ENCODE measurements at places on chromosomes 6 and 20.

DNA sequence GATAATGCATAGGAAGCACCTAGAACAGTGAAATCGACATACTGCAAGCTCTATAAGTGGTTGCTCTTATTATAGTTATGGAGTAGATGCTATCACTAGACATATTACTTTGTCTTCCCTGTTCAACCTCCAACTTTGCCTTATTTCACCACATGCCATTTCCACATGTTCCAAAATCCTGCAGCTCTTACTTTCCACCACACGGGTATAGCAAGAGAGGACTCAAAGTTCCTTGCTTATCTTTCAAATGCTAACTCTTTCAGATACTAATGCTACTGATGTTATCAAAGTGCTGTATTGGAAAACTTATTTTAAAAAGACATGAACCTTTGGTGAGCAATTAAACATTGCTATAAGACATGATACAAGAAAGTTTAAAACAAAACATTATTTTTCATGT, 1130.1 kb downstream of the HACE1 start:
- H3K4me3 ChIP-seq, result no peak overlapping the region
- H3K36me3 ChIP-seq, result no peaks in the 10 kb centered on the region
- H3K27me3 ChIP-seq, result no peaks in the 10 kb centered on the region

- H3K4me1 ChIP-seq, result peaks cover 17% of the 10 kb centered on the region
- H3K4me3 ChIP-seq, result no peak overlapping the region
- H3K36me3 ChIP-seq, result no peaks in the 10 kb centered on the region
- DNase-seq, result no peak
- H3K27ac ChIP-seq, result no peak overlapping the region
These were observed 134.6 kb upstream of the NEDD9 start for GRCh38 chr6:11366934-11367637.

DNA sequence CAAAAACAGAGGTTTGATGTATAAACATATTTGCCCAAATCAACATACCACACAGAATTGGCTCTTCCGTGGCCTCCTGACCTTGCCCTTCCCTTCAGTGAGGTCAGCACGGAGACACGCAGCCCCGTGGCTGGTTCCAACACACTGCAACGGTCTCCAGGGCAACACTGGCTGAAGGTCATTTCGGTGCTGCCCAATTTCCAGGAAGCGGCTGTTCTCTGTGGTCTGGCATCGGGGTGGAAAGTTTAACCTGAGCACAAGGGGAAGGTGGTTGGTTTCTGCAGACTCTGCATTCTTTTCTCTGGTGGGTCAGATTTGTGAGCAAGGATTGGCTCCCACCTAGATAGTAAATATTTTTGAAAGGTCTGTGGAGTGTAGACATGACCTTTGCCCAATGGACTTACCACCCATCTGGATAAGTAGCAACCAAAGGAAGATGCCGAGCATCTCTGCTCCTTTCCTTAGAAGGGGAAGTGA, 177.6 kb upstream of the PHACTR1 start:
- H3K27ac ChIP-seq, result no peak overlapping the region
- peak; percentile 61 for DNase-seq
- no peaks in the 10 kb centered on the region for H3K36me3 ChIP-seq
- H3K27me3 ChIP-seq, result no peaks in the 10 kb centered on the region
- no peak overlapping the region for H3K4me3 ChIP-seq

- no peaks in the 10 kb centered on the region for H3K36me3 ChIP-seq
- DNase-seq, result peak; percentile 29
- no peak overlapping the region for H3K4me3 ChIP-seq
- no peaks in the 10 kb centered on the region for H3K4me1 ChIP-seq
These were observed 45.1 kb downstream of the SRC start for GRCh38 chr20:37390891-37391525.

DNA sequence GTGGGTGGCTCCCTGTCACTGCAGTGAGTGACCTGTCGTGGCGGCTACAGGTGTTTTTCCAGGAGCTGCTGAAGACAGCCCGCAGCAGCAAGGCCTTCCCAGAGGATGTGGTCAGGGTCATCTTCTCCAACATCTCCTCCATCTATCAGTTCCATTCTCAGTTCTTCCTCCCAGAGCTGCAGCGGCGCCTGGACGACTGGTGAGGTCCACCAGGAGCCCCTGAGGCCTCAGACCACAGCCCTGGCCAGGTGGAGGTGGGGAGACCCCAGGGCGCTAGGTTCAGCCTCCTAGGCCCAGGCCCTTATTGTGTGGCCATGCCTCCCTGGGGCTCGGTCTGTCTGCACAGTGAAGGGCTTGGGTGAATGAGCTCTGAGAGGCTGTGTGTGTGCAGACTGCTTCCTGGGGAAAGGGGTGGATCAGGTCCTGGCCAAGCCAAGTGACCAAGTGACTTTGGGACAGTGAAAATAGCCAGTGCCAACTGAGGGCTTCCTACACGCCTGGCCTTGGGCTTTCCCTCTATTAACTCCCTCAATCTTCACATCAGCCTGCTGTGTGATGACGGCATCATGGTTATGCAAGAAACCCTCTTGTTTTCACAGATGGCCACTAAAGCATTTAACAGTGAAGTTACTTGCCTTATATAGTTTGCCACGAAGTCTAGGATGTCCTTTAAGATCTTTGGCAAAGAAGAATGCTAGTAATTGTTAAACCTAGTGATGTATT, 6.4 kb downstream of the FGD2 start:
- H3K4me3 ChIP-seq, result no peak overlapping the region
- H3K27me3 ChIP-seq, result no peaks in the 10 kb centered on the region
- no peaks in the 10 kb centered on the region for H3K36me3 ChIP-seq

DNA sequence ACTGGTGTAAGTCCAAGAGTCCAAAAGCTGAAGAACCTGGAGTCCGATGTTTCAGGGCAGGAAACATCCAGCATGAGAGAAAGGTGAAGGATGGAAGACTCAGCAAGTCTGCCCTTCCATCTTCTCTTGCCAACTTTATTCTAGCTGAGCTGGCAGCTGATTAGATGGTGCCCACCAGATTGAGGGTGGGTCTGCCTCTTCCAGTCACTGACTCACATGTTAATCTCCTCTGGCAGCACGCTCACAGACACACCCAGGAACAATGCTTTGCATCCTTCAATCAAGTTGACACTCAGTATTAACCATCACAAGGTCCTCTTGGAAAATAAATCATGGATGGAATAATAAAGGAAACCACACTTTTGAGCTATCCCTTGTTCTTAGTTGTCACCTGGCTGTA, 121.2 kb downstream of the MAP3K7 start:
- H3K36me3 ChIP-seq, result no peaks in the 10 kb centered on the region
- no peaks in the 10 kb centered on the region for H3K27me3 ChIP-seq
- no peak for DNase-seq
- H3K27ac ChIP-seq, result no peak overlapping the region
- no peak overlapping the region for H3K4me3 ChIP-seq

- peak; percentile 39 for DNase-seq
- no peak overlapping the region for H3K4me3 ChIP-seq
- no peaks in the 10 kb centered on the region for H3K36me3 ChIP-seq
- H3K27ac ChIP-seq, result no peak overlapping the region
- no peaks in the 10 kb centered on the region for H3K4me1 ChIP-seq
These were observed 151.3 kb downstream of the DLL1 start for GRCh38 chr6:170139531-170139930.

DNA sequence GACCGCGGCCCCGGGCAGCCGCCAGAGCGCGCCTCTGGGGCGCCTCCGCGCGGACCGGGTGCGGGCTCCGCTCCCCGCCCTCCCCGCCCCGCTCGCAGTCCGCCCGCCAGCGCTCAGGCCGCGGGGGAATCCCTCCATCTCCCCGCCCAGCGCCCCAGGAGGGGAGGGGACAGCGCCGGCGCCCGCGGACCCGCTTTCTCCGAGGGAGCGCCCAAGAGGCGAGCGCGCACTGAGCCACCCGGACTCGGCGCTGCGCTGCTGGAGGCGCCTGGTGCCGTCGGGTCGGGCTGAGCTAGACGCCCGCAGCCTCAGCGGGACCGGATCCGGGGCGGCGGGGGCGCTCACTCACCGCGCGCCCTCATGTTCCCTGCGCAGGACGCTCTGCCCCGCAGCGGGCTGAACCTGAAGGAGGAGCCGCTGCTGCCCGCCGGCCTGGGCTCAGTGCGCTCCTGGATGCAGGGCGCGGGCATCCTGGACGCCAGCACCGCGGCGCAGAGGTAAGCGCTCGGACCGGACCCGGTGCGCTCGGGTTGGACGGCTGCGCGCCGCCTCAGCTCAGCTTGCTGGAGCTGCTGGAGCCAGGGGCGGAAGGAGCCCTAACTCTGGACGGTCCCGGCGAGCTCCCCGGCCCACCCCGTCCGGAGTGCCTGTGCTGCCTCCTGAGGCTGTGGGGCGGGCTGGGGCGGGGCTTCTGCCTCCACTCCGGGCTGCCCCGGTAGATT, 867 bp downstream of the EBF4 start:
- no peak for DNase-seq
- H3K4me1 ChIP-seq, result no peaks in the 10 kb centered on the region
- H3K4me3 ChIP-seq, result peak overlapping the region; percentile 54
- H3K27me3 ChIP-seq, result no peaks in the 10 kb centered on the region
- H3K36me3 ChIP-seq, result no peaks in the 10 kb centered on the region
- peak overlapping the region; percentile 79 for H3K27ac ChIP-seq

DNA sequence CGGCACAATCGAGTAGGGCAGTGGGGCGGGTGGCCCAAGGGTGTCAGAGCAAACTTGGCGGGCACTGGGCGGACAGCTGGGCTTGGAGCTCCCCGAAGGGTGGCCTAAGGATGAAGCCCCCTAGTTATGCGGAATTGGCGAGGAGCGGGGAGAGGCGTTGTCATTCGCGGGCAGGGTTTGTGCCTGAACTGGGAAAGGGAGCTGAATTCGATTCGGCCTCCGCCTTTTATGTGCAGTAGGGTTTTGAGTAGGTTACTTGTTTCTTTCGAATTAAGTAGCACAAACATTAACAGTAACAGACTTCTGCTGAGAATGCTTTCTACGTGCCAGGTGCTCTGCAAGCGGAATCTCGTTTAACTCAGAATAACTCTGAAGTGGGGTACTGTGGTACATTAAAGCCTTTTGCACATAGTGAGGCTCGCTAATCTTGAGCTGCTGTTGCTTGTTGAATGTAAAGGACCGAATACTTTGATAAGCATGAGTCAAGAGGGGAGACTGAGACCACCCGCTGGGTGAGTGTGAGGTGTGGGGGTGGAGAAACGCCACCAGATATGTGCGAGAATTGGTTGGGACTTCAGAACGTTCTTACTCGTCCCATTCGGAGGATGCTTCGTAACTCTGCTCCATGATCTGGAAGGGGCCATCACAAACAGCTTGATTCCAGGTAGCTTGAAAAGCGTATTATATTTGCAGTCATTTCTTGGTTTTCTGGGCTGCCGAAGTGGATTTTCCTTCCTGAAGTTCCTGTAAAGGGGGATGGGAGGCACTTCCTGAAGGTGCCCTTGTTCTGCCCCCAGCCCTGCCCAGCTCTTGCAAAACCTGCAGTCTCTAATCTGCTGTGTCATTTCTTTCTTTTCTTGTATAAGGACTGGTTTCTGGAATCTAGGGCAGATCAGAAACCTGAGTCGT, 833 bp downstream of the RAB5IF start:
- DNase-seq, result no peak
- peaks cover 5% of the 10 kb centered on the region for H3K4me1 ChIP-seq
- H3K27me3 ChIP-seq, result no peaks in the 10 kb centered on the region
- H3K27ac ChIP-seq, result peak overlapping the region; percentile 98
- peak overlapping the region; percentile 99 for H3K4me3 ChIP-seq

DNA sequence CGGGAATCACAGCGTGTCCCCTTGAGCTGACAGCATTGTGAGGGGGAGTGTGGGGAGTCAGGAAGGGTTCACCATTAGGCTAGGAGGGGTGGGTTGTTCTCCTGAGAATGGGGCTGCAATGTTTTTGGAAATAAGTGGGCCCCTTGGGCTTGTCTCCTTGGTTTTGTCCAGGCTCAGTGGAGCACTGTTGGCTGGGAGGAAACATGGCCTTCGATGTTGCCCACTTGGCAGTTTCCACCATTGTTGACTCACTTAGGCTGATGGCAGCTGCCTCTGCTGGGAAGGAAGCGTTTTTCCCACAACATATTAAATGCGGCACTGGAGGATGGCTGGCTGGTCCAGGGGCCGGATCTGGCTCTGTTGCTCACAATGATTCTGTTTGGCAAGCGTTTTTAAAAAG, 512.1 kb downstream of the QKI start:
- H3K36me3 ChIP-seq, result no peaks in the 10 kb centered on the region
- DNase-seq, result no peak
- H3K4me3 ChIP-seq, result no peak overlapping the region
- no peaks in the 10 kb centered on the region for H3K4me1 ChIP-seq
- H3K27ac ChIP-seq, result no peak overlapping the region

DNA sequence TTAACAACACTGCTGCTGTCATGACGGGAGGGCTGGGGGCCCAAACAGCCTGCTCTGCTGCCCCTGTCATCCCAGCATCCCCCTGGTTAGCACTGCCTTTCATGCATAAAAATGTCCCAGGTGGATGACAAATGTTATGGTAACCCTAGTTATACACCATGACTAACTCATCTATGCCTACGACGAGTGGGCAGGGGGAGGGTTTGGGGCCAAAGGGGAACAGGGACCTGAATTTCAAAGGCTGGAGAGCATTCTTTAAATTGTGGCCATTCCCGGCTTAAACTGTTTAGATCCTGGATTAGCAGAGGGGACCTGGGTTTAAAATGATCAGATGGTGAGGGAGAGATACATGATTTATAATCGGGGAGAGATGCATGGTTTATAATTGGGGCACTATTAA, 24.4 kb downstream of the GNAS-AS1 start:
- H3K36me3 ChIP-seq, result no peaks in the 10 kb centered on the region
- no peaks in the 10 kb centered on the region for H3K27me3 ChIP-seq
- H3K4me1 ChIP-seq, result no peaks in the 10 kb centered on the region
- H3K27ac ChIP-seq, result no peak overlapping the region

DNA sequence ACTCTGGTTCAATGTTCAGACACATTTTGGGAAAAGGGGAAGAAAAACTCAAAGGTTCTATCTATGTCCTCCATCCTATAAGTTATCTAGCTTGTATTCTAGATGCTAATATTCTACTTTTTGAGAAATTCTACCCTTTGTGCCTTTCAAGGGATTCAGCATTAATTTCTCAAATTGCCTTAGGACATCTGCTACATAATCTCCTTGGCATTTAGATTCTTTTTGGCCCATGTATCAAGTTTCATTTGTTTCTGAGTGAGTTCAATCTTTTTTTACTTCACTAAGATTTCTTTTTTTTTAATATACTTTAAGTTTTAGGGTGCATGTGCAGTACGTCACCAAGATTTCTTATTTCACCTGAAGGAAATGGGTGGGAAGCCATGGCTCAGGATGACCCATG, 232.7 kb upstream of the TENT5A start:
- no peak for DNase-seq
- no peaks in the 10 kb centered on the region for H3K27me3 ChIP-seq
- no peaks in the 10 kb centered on the region for H3K36me3 ChIP-seq
- H3K27ac ChIP-seq, result no peak overlapping the region

DNA sequence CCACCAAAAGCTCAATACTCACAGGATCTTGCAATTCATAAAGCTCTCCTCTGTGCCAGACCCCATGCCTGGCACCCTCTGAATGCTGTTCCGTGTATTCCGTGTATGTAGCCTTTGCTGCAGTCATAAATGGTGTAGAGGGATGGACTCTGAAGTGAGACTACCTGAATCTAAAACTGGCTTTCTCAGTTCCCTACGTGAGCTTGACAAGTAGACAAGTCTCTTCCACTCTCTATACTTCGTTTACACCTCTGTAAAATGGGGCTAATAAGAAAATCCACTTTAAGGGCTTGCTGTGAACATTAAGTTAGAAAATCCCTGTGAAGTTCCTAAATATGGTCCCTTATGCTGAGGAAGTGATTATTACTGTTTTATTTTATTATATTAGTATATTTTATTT, 31.5 kb downstream of the PPP1R16B start:
- H3K27ac ChIP-seq, result peak overlapping the region; percentile 59
- DNase-seq, result no peak
- H3K36me3 ChIP-seq, result no peaks in the 10 kb centered on the region
- H3K4me1 ChIP-seq, result no peaks in the 10 kb centered on the region
- no peaks in the 10 kb centered on the region for H3K27me3 ChIP-seq
- no peak overlapping the region for H3K4me3 ChIP-seq

GRCh38 chr6:5087389-5087788, 2.2 kb downstream of the PPP1R3G start:
- H3K27ac ChIP-seq, result no peak overlapping the region
- no peaks in the 10 kb centered on the region for H3K27me3 ChIP-seq
- H3K4me3 ChIP-seq, result no peak overlapping the region
- DNase-seq, result no peak
- H3K36me3 ChIP-seq, result no peaks in the 10 kb centered on the region

Measured in Peyer's patch (tissue), 4 donors.